ENCODE measurements at places on chromosomes 13 and 19. TPM values are rescaled to one million over a fixed set of nuclear protein-coding genes. Genes with fewer than 3 reads are reported as not detected.

The IRS2 gene
- total RNA-seq: 7.0 TPM

The ZNF723 gene
- total RNA-seq: not detected

The PEX11G gene
- 3.4 TPM for total RNA-seq

The FFAR3 gene
- not detected for total RNA-seq

The ADGRL1 gene
- total RNA-seq: 34.6 TPM

The SCGB2B2 gene
- not detected for total RNA-seq

DNA sequence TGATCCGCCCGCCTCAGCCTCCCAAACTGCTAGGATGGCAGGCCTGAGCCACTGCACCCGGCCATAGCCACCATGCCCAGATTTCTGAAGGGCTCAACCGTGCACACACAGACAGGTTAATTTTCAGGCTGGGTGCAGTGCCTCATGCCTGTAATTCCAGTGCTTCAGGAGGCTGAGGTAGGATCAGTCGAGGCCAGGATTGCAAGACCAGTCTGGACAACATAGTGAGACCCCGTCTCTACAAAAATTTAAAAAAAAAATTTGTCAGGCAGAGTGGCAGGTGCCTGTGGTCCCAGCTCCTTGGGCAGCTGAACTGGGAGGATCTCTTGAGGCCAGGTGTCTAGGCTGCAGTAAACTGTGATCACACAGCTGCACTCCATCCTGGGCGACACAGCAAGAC lies 7.6 kb downstream of the TIMM13 start:
- DNase-seq: no peak

GRCh38 chr13:75454497-75454896 lies 27.5 kb downstream of the TBC1D4 start:
- no peak for DNase-seq

DNA sequence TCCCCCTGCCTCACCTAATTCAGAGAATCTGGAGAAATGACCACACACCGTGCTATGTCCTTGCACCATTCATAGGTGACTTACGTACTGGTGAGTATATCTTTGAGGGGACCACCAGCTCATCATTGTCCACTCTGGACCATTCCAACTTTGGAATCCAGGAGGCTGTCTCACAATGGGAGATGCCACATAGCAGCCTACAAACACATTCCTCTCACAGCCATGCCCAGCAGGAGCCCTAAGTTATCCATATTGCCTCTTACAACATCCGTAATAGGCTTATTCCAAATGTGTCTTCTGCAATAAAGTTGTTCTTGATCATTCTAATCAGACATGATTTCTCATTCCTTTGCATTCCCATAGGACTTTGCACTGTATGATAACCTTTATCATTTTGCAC lies 436.7 kb downstream of the EFNB2 start:
- no peak for DNase-seq

DNA sequence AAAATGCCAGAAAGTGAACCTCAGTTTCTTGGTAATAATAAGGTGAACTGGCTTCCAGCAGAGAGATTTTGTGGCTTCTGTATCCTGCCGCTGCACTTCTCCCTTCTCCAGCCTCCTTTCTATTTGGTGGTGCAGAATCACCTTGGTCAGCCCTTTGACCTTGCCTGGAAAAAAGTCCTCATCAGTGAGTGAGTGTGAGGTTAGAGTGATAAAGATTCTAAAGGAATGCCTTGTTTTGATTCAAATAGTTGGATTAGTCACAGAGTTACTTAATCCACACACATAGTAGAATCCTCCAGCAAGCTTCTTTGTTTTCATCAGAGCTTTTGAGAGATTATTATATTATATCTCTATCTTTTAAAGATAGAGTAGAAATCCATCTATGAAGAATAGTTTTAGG lies 140.9 kb downstream of the KCNRG start:
- no peak for DNase-seq

DNA sequence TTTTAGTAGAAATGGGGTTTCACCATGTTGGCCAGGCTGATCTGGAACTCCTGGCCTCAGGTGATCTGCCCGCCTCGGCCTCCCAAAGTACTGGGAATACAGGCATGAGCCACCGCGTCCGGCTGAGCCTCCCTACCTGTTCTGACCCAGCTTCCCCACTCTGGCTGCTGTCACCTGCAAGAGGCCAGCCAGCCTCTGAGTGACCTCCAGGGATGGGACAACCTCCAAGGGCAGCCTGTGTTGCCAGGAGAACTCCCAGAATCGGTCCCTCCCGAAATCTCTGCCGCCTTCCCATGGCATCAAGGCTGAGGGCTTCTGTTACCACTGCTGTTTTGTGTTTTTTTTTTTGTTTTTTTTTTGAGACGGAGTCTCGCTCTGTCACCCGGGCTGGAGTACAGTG lies 11.3 kb downstream of the CERS4 start:
- no peak for DNase-seq
